PC-9 (cell line): ENCODE measurements at places on chromosomes 2 and 18. TPM values are rescaled to one million over a fixed set of nuclear protein-coding genes. Genes with fewer than 3 reads are reported as not detected.

DNA sequence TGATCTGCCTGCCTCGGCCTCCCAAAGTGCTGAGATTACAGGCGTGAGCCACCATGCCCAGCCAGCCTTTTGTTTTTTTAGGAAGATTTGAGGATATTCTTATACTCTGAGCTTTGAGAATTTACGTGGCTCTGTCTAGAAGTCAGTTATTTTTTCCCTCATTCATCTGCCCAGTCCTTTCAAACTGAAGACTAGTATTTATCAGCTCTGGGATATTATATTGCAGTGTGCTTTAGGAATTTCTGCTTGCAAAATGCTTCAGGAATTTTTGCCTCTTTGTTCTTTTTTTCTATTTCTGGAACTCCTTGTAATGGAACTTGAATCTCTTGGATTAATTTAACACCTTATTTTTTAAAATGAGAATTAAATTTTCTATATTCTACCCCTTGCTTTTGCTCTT lies 22.6 kb downstream of the ACSL3 start:
- no peak for DNase-seq

- DNase-seq = no peak
Measured at GRCh38 chr2:112077814-112078213, 22.7 kb downstream of the TMEM87B start.

DNA sequence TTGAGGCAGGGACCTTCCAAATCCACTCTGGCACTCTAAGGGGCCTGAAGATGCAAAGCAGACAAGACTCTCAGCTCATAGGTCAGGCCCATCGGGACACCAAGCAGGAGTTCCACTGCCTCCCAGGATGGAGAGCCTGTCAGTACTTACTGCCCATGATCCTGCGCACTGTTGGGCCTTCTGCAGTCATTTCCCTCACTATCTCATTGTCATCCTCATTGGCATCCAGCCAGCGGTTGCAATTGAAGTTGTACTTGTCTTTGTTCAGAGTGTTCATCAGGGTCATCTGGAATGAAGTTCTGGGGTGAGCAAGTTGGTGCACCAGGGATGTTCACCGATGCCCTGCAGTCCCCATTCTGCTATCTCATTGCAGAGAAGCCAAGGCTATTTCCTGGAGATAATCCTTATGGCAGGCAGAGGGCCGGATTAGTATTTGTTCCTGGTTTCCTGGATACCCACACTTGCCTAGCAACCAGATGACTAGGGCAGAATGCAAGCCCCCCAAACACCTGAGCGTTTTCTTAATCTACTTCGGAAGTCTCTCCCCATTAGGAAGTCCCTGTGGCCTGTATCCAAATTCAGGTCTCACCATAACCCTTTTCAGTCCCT lies 65.1 kb downstream of the LOXHD1 start:
- DNase-seq = no peak

HIBCH gene
- total RNA-seq = 14.7 and 17.4 TPM in 2 replicates

CYP20A1 gene
- 6.8 and 6.9 TPM in 2 replicates for total RNA-seq
